ENCODE measurements at places on chromosomes 5 and 9.

- DNase-seq: no peak
Observed at GRCh38 chr9:73080110-73080694, 71.5 kb upstream of the ANXA1 start.

DNA sequence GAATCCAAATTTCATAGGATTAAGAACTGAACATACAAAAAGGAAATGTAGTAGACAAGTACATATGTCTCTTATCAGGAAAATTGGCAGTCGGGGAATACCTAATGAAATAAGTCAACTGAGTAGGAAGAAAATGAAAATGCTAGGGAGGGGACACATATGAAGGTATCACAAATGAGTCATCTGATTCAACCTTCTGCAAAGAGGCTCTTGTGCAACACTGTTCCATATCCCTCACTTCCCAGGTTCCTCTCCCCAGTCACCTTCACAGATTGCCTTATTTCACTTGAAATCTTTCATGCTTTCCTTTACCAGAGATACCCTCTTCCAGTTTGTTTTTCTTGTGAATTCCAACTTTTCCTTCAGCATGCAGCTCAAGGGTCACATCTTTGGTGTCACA, 139.0 kb downstream of the RFX3 start:
- DNase-seq: no peak

DNA sequence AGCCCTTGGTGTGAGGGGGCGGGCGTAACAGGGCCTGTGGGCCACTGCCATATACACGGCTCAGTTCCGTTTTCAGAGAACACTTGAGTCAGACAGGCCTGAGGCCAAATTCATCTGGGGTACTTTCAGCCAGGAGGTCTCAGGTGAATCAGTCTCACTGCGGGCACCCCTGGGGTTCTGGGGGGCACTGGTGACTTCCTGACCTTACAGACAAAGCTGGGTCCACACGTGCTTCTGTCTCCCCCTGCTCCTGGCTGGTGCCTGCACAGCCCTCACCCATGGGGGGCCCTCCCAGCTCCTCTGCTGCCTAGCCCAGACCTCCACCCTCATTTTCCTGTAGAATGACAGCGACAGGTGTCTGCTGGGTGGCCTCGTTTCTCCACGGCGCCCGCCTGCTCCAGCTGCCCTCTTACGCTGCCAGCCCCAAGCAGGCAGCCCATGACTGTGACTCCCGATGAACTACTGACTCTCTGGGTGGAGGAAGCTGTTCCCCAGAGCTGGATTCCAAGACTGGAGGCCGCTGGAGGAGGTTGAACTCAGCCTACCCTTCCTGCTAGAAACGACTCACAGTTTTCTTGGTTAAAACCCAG, 374.1 kb upstream of the IRX4 start:
- no peak for DNase-seq

DNA sequence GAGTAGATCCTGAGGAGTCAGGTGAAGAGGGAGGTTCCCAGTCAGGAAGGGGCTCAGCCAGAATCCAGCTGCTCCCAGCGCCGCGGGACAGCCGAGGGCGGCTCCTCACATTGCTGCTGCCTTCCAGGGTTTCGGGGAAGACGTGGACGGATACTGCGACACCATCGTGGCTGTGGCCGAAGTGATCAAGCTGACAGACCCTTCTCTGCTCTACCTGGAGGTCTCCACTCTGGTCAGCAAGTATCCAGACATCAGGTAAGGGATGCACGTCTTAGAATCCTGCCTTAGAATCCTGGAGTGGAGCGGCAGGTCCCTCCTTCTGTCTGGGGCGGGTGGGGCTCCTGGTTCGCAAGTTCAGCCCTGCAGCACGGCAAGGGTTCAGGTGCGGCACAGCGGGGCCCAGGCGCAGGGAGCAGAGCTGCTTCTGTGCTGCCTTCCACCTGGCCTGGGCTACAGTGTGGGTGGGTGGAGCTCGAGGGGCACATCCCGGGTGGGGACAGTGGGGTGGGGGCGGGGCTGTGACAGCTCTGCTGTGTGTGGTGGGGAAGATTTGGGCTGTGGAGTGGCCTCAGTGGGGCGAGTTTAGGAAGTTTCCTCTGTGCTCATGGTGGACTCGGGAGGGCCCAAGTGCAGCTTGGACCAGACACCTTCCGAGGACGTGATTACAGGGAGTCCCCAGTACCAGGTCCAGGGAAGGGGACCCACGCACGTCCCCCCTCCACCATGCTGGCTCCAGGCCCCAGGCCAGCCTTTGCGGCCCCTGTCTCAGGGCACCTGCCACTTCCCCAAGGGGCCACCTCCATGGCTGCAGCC, 22.8 kb downstream of the EXOC3 start:
- DNase-seq: no peak

- DNase-seq: no peak
Observed at GRCh38 chr5:150007050-150007449, 6.5 kb downstream of the HMGXB3 start.

GRCh38 chr5:163660486-163660885, 155.1 kb downstream of the MAT2B start:
- DNase-seq: no peak

- DNase-seq: no peak
Observed at GRCh38 chr9:85713897-85714296, 27.9 kb downstream of the AGTPBP1 start.

- no peak for DNase-seq
Observed at GRCh38 chr5:167916261-167916691, 375.2 kb upstream of the WWC1 start.

DNA sequence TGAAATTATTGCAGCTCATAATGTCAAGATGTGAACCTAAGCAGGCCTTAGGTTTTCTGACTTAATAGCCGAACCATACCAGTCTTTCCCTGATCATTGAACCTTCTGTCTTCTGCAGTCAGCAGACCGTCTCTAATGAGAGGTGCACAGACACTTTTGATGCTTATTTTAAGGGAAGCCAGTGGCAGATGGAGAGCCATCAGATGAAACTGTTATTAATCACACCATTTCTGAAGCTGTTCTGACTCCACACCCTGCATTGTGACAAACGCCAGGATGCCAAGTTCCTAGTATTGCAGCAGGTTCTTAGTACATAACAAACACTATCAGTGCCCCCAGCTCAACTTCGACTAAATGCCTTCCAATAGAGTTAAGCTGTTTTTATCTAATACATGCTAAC, 43.0 kb downstream of the PIK3R1 start:
- no peak for DNase-seq

- DNase-seq: no peak
Observed at GRCh38 chr5:135651156-135651555, 72.4 kb upstream of the CXCL14 start.

- DNase-seq: no peak
Observed at GRCh38 chr5:100790170-100790665, 112.9 kb downstream of the ST8SIA4 start.

GRCh38 chr9:124000161-124000783, 11.3 kb upstream of the LHX2 start:
- no peak for DNase-seq

- DNase-seq: no peak
Observed at GRCh38 chr5:132812123-132812765, 858 bp upstream of the SOWAHA start.

DNA sequence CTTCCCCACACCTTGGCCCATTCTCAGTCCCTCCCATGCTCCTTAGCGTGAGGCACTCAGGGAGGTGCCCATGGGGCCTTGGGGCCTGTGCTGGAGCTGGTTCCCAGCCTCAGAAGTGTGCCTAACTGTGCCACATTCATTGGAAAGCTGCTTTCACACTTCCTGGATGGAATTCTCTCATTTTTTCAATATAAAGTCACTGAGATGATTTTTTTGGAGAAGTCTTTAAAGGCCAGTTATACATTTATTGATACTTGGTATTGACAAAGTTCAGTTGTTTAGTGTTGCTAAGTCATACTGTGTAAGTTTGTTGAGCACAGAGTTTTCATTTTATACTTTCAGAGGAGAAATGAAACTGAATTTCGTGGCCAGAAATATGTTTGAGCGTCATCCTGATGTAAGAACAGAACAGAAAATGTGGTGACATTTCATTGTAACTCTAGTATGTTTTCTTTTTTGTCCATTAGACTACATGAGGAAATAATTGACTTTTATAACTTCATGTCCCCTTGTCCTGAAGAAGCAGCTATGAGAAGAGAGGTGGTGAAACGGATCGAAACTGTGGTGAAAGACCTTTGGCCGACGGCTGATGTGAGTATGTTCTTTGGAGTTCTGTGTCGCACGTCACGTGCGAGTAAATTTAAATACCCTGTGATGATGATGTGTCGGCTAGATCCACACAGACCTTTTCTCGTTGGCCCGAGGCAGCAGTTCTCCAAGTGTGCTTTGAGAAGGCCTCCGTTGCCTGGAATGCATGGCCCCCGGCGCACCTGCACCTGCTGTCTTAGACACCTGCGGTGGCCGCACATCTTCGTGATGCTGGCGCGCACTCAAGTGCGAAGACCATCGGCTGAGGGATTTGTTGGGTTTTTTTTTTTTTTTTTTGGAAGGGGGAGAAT, 24.1 kb downstream of the TENT4A start:
- no peak for DNase-seq

DNA sequence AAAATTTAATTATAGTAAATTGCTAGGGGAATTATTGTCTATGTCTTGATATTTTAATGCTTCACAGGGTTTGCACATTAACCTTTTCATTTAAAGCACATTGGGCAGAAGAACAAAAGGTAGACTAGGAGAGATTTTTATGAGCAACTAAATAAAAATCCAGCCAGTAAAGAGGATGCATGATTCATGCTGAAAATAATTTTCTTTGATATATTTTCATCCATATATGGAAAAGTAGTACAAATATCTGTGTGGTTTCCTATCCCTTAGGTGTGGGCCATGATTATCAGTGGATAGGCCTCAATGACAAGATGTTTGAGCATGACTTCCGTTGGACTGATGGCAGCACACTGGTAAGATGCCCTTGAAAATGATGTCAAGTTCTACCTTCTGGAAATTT, 83.1 kb downstream of the VCAN start:
- DNase-seq: no peak

DNA sequence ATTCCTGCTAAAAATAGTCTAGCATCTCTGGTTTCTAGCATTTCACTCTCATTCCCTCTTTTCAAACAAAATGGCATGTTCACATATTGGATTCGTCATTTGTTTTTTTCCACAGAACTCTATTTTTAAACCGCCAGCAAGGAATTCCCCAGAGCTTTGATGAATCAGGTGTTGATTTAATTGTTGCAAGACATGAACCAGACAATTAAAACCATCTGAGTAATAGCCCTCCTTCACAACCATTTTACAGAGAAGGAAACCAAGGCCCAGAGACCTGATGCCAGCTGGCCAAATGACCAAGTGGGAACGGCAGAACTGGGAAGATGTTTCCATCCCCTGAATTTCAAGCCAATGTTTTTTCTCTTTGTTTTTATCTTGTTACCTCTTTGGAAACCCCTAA, 167.0 kb downstream of the CAAP1 start:
- no peak for DNase-seq

- no peak for DNase-seq
Observed at GRCh38 chr5:158897444-158898160, 202.1 kb downstream of the EBF1 start.

DNA sequence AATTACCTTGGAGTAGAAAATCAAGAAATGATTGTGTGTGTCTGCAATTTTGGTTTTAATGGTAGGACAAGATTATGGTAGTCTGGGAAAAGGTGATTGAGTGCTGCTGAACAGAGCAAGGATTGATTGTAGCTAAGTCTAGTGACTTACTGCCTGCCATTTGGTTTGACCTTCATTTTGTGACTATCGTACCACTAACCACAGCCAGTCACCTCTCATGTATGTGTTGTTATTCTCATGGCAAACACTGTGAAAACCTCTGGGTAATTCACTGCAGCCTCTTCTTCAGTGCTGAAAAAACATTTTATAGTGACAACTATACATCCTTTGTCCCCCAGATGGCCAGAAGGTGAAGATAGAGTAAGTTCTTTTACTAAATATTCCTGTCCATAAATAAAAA, 37.5 kb downstream of the CTNNA1 start:
- DNase-seq: no peak

- DNase-seq: no peak
Observed at GRCh38 chr9:72424131-72424530, 59.1 kb upstream of the ZFAND5 start.

GRCh38 chr9:97809666-97810344, 43.2 kb upstream of the FOXE1 start:
- no peak for DNase-seq

GRCh38 chr5:61333321-61333953, 1.4 kb downstream of the ZSWIM6 start:
- DNase-seq: no peak

DNA sequence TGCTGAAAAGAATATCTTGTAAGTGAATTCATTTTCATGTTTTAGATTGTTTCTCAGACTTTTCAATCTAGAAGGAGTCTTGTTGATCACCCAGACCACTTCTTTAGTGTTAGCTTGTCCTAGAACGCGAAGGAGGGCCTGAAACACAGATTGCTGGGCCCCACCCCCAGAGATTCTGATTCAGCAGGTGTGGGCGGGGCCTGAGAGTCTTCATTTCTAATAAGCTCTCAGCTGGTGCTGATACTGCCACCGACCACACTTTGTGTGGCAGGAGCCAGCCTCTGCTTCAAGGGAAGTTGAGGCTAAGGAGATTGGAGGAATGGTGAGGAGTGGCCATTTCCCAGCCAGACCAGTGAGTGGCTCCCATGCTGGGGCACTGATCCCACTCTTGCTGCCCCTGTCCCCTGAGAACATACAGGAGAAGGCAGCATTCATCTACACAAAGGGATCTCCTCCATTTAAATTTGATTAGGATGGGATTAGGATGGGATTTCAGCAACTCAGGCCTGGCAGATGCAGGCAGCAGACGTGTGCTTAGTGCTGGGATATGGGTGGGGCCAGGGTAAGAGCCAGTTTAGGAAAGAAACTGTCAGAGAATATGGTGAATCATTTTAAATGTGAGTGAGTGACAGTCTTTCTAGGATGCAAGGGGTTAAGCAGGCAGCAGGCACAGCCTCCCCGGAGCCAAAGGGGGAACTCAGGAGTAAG, 35.9 kb downstream of the ZNF618 start:
- no peak for DNase-seq

GRCh38 chr9:114697951-114698351, 16.0 kb upstream of the TEX48 start:
- no peak for DNase-seq

DNA sequence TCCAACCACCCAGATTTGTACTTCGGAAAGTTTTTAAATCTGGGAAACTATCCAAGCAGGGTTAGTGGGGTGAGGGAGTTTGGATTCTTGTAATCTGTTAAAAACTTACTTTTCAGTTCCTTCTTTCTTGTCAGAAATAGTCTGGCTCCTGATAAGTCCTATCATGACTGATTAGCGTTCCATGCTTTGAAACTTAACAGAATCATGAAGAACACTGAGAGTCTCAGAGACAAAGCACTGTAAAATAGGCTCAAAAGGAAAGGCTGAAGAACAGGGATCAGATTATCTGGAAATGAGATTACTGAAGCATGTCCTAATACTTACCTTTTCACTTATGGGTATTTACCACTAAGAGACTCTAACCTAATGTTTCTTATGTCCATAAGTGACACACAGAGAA, 242.5 kb downstream of the ARRDC3 start:
- no peak for DNase-seq

- DNase-seq: no peak
Observed at GRCh38 chr9:98378794-98379193, 123.3 kb upstream of the TBC1D2 start.

DNA sequence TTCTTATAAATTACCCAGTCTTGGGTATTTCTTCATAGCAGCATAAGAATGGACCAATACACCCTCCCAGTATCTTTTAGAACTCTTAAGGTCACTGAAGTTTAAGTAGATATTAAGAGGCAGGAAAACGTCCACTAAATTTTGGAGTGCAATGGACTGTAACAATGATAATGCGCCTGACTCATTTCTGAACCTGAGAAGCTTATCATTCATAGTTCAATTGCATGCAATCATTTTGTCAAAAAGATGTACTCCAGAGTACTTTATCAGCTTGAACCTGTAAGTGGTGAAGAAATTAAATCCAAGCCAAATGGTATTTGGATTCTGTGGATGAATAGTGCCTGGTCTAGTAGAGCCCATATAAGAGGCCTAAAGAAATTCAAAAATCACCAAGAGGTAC, 196.5 kb upstream of the CDH9 start:
- no peak for DNase-seq
